ENCODE measurements at places on chromosomes 2 and 18.

- no peak for DNase-seq
Measured at GRCh38 chr18:9771977-9772660, 64.0 kb downstream of the RAB31 start.

DNA sequence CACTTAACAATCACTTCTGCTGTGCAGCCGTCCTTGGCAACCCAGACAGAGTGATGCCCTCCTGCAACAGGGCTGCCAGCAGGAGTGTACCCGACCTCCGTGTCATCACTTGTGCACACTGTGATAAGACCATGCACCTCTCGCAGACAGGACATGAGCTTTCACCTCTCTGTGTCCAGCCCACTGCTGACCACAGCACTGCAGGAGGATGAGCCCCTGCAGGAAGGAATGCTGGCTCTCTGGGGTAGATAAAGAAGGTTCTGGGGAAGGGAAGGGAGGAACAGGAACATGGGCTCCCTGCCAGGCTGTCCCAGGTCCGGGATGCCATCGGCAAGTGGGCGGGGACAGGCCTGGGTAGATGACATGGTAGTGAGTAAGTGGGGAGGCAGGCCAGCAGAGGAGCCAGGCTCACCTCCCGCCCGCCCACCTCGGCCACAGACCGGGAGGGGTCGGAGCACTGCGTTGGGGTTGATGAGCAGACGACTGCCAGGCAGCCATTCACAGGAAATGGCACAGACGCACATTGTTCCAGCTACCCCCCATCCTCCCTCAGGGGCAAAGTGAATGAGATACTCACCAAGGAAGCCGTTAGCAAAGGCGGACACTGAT, 18.6 kb upstream of the COL6A3 start:
- peak; percentile 48 for DNase-seq

GRCh38 chr18:29449424-29449823, 1272.5 kb upstream of the CDH2 start:
- no peak for DNase-seq

DNA sequence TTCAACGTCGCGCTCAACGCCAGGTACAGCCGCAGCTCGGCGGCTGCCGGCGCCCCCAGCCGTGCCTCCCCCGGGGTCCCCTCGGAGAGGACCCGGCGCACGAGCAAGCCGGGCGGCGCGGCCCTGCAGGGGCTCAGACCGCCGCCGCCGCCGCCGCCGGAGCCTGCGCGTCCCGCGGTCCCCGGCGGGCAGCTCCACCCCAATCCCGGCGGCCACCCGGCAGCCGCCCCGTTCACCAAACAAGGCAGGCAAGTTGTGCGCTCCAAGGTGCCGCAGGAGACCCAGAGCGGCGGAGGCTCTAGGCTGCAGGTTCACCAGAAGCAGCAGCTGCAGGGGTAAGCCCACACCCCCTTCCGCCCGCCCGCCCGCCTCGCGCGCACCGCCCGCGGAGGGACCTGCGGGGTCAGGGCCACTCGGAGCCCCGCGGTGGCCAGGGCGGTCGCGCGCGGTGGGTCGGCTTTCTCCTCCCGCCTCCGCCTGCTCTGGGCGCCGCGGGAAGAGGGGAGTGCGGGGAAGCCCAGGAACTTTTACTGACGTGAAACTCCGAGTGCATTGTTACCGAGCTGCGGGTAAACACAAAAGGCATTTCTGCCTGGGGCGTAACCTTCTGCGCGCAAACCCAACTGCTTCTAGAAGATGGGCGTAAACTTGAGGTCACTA, 861 bp downstream of the LTBP1 start:
- peak; percentile 46 for DNase-seq

- DNase-seq, result no peak
Measured at GRCh38 chr2:174729797-174730697, 34.2 kb downstream of the CHRNA1 start.

DNA sequence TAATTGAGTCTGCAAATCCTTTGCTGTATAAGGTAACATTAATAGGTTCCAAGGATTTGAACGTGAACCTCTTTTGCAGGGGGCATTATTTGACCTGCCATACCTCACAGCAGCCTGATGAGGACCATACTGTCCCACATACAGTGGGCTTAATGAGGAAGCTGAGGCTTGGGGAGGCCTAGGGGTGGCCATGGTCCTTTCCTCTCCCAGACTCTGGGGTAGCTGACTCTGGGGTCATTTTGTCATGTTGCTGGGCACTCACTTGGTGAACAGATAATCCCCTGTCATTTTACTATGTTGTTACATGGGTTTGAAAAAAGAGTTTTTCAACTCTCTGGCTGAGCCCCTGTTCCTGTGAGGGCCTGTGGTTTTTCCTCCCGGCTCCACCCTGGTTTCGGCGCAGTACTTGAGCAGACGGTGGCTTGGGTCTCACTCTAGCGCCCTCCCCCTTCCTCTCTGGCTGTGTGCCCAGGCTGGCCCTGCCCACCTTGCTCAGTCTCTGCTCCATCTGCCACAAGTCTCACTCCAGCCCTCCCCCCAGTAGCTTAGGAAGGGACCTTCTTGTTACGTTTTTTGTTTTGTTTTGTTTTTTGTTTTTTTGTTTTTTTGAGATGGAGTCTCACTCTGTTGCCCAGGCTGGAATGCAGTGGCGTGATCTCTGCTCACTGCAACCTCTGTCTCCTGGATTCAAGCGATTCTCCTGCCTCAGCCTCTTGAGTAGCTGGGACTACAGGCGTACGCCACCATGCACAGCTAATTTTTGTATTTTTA, 21.0 kb downstream of the INPP4A start:
- DNase-seq, result peak; percentile 78

- DNase-seq, result no peak
Measured at GRCh38 chr2:111119822-111120252, 877 bp upstream of the BCL2L11 start.

DNA sequence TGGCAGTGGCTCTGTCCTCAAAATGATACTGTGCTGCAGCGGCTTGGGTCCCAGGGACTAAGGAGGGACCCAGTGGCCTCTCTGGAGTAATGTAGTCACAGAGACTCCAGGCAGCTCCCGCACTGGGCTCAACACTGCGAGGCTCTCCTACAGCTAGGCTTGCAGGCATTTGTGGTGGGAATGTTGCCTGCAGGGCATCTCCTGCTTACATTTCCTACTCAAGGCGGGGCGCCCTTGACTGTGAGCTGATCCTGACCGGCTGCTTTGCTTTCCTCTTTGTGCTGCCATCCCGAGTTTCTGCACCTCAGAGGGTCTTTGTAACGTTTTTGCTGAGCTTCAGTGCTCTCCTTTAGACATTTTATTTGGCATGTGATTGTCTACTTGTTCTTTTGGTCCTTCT, 177.4 kb upstream of the FN1 start:
- DNase-seq, result no peak

GRCh38 chr2:100653449-100654035, 90.7 kb downstream of the PDCL3 start:
- no peak for DNase-seq

GRCh38 chr2:159706385-159706980, 5.8 kb upstream of the MARCHF7 start:
- DNase-seq, result no peak

- DNase-seq, result no peak
Measured at GRCh38 chr2:29560566-29560965, 360.8 kb downstream of the ALK start.

DNA sequence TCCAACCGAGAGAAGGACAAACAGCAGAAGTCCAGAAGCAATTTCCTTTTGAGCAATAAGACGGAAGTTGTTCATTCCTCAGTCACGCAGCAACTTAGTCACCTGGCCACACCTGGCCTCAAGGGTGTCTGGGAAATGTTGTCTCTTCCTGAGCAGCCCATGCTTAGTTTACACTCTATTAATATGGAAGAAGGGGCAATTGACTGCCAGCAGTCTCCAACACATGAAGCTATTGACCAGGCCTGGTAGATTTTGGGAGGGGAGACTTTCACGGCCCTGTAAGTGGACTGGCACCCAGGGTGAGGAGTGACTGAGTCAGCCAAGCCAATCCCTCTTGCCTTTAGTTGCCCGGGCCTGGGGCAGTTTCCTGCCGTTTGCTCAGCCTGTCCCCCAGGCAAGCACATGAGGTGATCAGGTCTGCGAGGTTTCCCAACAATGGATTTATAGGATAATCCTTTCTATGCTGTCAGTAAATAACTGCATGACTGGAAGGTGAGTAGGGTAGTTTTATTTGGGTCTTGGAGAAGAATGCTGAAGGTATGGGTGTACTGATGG, 43.8 kb upstream of the PPP4R1 start:
- no peak for DNase-seq

DNA sequence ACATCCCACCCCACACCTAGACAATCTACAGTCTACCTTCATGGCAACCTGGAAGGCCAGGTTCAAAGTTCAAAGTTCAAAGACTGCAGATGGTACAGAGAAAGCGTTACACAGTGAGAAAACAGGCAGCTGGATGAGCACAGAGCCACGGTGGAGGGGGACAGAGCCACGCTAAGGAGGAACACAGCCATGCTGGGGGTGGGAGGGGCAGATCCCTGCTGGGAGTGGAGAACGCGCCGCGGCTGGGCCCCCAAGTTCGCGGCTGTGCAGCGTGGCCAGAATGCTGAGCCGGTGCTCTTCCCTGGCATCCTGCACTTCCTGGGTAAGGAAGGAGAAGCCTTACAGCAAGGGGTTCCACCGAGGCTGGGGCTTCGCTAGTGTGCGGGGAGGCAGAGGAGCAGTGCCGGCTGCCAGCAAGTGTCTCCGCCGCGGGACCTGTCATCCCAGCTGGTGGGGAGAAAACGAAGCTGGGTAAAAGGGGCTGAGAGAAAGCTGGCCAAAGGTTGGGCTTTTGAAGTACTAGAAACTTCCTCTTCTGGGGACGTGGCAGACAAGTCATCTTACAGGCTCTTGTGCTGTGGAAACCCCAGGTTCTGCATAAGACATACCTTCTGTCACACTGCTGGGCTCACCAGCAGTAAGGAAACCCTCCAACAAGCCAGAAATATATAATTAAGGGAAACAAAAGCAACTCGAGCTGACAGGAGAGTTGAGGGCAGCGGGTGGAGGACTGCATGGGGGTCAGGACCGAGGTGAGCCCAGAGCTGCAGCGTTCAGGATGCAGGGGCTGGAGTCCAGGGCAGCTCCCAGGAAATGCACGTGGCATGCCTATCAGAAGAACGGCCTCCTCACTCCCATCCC, 115.5 kb downstream of the HDAC4 start:
- DNase-seq, result no peak

- no peak for DNase-seq
Measured at GRCh38 chr18:36527051-36527450, 229.5 kb downstream of the FHOD3 start.

DNA sequence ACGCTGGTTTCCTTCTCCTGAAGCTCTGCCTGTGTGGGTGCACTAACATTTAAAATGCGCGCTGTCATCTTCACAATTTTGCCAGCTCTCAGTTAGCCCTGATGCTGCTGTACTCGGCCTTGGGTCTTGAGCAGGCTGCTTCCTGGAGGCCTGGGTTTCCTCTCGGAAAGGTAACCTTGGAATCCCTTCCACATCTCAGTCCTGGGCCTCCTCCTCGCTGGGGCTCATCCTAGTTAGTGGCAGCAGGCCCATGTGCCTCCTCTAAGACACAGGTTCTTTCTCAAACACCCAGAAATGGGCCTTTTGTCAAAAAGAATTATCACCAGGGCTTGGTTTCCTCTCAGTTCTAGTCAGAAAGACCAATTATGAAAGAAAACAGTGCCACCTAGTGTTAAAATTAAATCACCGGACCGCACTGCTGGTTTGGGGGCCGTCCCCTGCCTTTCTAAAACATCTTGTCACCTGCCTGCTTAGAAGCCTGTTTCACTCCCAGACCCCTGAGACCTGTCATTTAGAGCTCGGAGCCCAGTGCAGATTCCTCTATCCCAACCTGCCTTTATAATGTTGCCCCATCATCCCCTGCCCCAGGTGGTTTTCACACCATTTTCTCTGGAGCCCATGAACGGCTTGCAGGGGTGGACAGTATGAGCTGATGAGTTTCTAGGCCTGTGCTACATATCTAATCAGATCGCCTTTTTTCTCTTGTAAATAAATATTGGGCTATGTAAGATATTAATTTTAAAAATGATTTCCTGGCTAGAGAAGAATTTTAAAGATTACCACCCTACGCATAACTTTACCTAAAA, 42.4 kb downstream of the HK2 start:
- peak; percentile 64 for DNase-seq

DNA sequence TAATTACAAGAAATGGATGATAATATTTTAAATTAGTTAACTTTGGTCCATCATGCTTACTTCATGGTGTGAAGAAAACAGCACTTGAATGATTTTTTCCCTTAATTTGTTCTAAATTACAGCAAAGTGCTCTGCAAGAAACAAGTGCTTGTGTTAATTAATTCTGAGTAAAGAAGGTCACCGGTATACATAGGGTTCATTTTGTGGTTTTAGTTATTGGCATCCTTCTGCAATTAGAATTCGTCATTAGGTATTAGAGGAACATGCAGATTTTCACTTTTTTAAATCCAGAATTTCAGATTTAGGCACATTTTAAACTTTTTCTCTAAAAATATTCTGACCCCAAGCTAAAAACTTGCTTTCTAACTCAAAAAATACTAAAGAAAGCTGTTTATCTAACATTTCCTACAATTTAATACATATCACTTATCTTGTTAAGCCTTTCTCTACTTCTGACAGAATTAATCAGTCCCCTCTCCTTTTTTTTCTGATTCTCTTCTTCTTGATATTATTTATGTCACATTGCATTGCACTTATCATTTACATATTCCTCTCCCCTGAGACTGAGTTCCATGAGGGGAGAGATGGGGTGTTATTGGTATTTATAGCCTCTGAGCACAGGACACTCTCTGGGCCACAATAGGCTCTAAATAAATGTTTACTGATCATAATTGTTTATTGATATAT, 129.2 kb downstream of the PLA2R1 start:
- no peak for DNase-seq

DNA sequence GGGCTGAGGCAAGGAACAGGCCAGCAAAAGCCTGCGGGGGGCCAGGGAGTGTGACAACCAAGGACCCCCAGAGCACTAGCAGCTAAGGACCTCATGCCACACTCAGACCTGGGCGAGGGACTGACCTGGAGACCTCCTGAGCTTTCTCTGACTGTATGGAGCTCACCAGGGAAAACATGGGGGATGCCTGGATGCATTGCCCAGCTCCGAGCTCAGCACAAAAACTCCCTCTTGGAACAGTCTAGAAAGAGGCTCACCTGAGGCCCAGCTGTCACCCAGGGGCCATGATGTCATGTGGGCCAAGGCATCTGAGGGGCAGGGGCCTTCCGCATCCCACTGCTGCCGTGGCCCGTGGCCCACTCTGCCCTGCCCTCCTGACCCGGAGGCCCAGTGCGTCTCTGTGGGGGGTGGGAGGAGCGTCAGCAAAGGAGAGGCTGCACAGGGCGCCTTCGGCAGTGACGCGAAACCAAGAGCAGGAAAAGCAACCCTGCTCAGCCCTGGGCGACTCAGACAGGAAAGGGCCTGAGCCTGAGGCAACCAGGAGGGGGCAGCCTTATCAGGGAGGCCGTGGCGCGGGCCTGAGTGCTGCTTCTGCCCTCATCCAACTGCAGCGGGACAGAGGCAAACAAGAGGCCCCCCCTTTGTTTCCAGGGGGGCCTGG, 57.3 kb upstream of the ALPP start:
- DNase-seq, result no peak

DNA sequence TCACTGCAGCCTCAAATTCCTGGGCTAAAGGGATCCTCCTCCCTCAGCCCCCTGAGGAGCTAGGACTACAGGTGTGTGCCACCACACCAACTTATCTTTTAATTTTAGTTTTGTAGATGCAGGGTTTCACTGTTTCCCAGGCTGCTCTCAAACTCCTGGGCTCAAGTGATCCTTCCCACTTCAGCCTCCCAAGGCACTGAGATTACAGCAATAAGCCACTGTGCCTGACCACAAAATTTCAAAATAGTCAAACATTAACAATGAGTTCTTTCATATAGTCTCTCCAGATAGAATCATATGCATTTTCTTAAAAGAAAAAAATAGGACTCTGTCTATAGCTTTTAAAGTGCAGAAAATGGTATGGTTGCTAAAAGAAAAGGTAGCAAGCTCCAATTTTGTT, 24.9 kb upstream of the PID1 start:
- DNase-seq, result no peak

Measured in myocyte (in vitro differentiated cells).